ENCODE measurements at places on chromosomes 2 and 18. TPM values are rescaled to one million over a fixed set of nuclear protein-coding genes. Genes with fewer than 3 reads are reported as not detected.

Gene SOX11
- total RNA-seq = 0.84 TPM

GRCh38 chr2:122851161-122851560 lies 1095.7 kb downstream of the TSN start:
- no peak overlapping the region for H3K4me3 ChIP-seq
- no peak for DNase-seq
- H3K27ac ChIP-seq = no peak overlapping the region
- no peaks in the 10 kb centered on the region for H3K4me1 ChIP-seq
- H3K27me3 ChIP-seq = no peaks in the 10 kb centered on the region

- no peak overlapping the region for H3K27ac ChIP-seq
- DNase-seq = no peak
- no peaks in the 10 kb centered on the region for H3K4me1 ChIP-seq
- H3K36me3 ChIP-seq = peaks cover 94% of the 10 kb centered on the region
- no peaks in the 10 kb centered on the region for H3K27me3 ChIP-seq
Measured at GRCh38 chr2:8794923-8795825, 42.2 kb downstream of the KIDINS220 start.

DNA sequence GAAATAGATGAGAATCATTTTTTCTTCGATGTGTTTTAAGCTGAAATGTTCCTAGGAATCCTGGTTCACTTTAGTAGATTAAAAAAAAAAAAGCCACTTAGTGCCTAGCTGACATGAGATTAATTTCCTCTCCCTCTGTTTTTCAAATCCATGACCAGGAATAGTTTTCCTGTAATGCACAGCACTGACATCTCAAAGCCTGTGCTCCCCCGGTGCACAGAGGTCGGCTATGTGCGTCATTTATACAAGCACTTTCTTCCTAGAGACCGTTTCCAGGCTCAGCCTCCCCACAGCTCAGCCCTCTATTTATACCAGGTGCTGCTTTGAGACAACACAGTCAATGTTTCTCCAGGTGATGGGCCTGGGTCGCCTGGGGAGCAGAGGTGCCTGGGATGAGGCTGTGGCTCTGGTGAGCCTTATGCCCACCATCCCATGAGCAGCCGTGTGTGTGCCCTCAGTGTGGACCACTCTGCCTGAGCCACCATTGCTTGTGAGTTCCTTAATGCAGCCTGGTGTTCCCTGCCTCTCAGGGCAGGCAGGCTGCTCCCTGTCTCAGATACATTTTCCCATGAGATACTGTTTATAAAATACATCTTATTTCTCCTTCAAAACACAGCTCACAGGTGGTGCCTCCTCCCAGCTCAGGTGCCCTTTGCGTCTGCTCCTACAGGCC lies 515.7 kb upstream of the HS6ST1 start:
- no peak for DNase-seq
- H3K4me3 ChIP-seq = no peak overlapping the region
- no peaks in the 10 kb centered on the region for H3K4me1 ChIP-seq
- H3K36me3 ChIP-seq = no peaks in the 10 kb centered on the region

DNA sequence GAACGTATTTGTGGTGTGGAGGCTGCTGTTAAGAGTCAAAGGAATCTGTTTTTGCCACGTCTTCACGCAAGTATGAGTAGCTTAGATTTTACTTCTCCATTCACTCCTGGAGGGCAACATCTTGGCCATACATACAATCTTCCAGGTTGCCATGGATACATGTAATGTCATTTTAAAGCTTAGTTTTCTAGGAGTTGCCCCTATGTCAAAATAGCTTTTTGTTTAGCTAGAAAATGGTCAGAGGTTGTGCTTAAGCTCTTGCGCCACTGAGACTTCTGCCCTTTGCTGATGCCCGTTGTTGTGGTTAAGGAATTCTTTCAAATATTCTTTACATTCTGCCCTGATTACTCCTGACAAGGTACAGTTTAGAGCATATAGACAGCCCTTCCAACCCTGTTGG lies 245.4 kb upstream of the TFPI start:
- no peaks in the 10 kb centered on the region for H3K27me3 ChIP-seq
- no peak for DNase-seq

Measured in upper lobe of right lung (tissue), 1 donor.